ENCODE measurements at places on chromosomes 3 and 15. TPM values are rescaled to one million over a fixed set of nuclear protein-coding genes. Genes with fewer than 3 reads are reported as not detected.

The TTLL13 gene
- 1.2 TPM for total RNA-seq

The MORC1 gene
- total RNA-seq: 0.12 TPM

The GOLGA6B gene
- 1.1 TPM for total RNA-seq

The TM4SF4 gene
- total RNA-seq: not detected

The BNIP2 gene
- total RNA-seq: 103 TPM

The ROPN1 gene
- not detected for total RNA-seq

The SH2D7 gene
- not detected for total RNA-seq

The IMPDH2 gene
- 45.6 TPM for total RNA-seq

The SNURF gene
- total RNA-seq: 19.6 TPM

The A4GNT gene
- total RNA-seq: not detected

The NISCH gene
- 162 TPM for total RNA-seq

The GXYLT2 gene
- total RNA-seq: not detected

The MSL2 gene
- total RNA-seq: 104 TPM

The SNTN gene
- not detected for total RNA-seq

The NPRL2 gene
- 80.9 TPM for total RNA-seq

The LRTM1 gene
- total RNA-seq: not detected

The DNAJB8 gene
- total RNA-seq: not detected

The CHRM5 gene
- 0.12 TPM for total RNA-seq

The CTDSPL gene
- total RNA-seq: 0.50 TPM
